Activated CD8-positive, alpha-beta T cell treated with anti-CD3 and anti-CD28 coated beads for 36 hours (primary cell): ENCODE measurements at places on chromosomes 4 and X. TPM values are rescaled to one million over a fixed set of nuclear protein-coding genes. Genes with fewer than 3 reads are reported as not detected.

Gene PNCK
- 1.1 TPM for total RNA-seq

Gene RAB41
- total RNA-seq = not detected

GRCh38 chr4:70399319-70399718 lies 1.6 kb downstream of the OPRPN start:
- H3K4me1 ChIP-seq = no peaks in the 10 kb centered on the region
- no peaks in the 10 kb centered on the region for H3K36me3 ChIP-seq
- no peaks in the 10 kb centered on the region for H3K27me3 ChIP-seq
- no peak for DNase-seq
- no peak overlapping the region for H3K27ac ChIP-seq

DNA sequence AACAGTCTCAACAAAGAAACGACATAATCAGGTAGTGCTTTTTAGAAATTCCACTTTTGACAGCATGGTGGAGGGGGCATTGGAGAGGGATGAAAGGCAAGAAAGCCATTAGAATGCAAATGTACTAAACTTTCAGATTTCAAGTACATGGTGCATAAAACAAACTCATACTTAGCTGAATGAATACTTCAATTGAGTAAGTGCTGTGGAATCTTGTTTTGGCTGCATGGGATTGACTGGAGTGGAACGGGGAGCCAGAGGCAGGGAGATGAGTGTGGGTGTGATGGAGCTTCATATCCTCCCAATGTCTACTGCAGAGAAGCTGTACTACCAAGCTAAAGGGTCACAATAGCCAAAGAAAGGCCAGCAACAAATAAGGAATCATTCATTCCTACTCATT lies 52.4 kb downstream of the USP46 start:
- no peak overlapping the region for H3K4me3 ChIP-seq
- no peak for DNase-seq
- H3K27me3 ChIP-seq = peaks cover 2% of the 10 kb centered on the region
- H3K4me1 ChIP-seq = no peaks in the 10 kb centered on the region
- H3K36me3 ChIP-seq = peaks cover 13% of the 10 kb centered on the region

DNA sequence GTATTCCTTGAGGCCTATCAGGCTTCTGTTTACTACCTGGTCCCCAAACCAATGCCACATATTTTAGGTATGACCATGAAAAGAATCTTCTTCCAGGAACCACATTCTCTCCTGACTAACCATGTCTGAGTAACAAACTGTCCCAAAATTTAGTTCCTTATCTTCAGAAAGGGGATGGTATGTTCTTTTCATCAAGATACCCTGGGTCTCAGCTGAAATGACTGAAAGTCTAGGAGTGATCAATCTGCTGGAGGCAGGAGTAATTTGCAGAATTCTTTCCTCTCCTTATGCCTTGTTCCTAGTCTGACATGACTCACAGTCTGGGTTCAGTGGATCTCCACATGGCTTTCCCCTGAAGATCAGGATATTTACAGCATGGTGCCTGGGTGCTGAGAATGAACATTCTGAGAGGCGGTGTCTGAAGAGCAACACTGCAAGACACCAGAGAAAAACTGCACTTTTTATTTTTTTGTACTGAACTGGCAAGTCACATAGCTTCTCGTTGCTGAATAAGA lies 665.5 kb downstream of the TLL1 start:
- H3K36me3 ChIP-seq = no peaks in the 10 kb centered on the region
- H3K27me3 ChIP-seq = no peaks in the 10 kb centered on the region
- no peak for DNase-seq
- H3K4me3 ChIP-seq = no peak overlapping the region
- no peaks in the 10 kb centered on the region for H3K4me1 ChIP-seq

- H3K27me3 ChIP-seq = no peaks in the 10 kb centered on the region
- H3K27ac ChIP-seq = no peak overlapping the region
- no peak overlapping the region for H3K4me3 ChIP-seq
- H3K36me3 ChIP-seq = peaks cover 43% of the 10 kb centered on the region
- H3K4me1 ChIP-seq = no peaks in the 10 kb centered on the region
Observed at GRCh38 chrX:57103489-57103888, 17.9 kb downstream of the SPIN2B start.

GRCh38 chr4:20260821-20261220 lies 9.1 kb downstream of the SLIT2 start:
- H3K4me3 ChIP-seq = no peak overlapping the region
- H3K27me3 ChIP-seq = peaks cover 6% of the 10 kb centered on the region
- H3K36me3 ChIP-seq = no peaks in the 10 kb centered on the region
